ENCODE measurements at places on chromosomes 5 and 9.

DNA sequence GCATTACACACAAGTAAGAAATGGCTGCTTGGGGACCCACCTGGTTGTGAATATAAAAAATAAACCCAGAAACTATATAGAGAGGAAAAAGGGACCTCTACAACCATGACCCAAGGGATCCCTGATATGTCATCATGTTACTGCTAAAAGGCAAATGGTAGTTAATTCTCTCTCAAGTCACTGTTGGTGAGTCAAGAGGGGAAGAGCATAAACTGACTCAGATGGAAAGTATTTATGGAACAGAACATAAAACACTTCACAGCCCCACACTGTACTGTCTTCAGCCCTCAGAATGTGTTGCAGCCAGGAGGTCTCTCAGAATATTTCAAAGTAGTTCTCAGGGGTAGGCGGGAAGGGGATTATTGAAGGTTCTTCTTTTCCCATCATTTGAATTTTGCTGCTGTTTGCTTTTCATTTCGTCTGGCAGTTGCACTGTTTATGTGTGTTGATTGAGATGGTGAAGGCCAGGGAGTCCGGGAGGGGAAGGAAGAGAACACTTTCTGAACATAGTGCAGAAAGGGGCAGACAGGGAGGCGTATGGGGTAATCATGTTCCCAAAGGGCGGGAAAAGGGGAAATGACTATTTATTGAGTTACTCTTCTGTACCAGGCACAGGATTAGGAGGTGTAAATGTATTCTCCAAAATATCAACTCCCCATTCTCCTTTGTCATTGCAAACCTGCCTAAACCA is 85.5 kb downstream of the TEK start:
- no peak for DNase-seq

DNA sequence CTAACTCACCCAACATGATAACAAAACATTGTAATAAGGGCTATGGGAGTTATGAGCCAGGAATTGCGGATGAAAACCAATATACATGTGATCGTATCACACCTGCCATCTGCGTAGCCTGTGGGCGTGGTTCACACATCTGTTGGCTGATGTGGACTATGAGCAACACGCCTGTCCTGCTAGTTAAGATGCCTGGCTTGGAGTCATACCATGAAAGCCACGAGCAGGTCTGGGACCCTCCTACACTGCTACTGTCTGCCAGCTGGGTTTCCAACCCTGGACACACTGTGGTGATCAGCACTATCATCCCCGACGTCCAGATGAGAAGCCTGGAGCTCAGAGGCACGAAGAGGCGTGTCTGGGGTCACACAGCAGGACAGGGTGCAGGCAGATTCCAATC is 40.2 kb downstream of the STK10 start:
- DNase-seq: no peak

DNA sequence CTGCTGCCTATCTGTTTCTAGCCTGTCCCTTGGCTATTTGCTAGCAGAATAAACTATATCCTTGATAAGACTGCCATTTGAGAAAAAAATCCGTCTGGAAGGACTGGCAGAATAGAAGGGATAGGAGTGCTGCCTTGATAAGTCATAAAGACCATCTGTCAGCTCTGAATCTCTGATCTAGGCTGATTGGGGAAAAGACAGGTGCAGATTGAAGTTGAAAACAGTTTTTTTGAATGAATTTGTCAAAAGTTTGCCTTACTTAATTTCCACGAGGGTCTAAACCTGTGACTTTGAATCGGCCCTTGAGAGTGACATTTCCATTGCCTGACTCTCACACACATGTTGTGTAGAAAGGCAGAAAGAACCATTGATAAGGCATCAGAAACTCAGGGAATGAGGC is 218.6 kb downstream of the MAN2A1 start:
- no peak for DNase-seq

- no peak for DNase-seq
These were observed 53.2 kb upstream of the UBAC1 start for GRCh38 chr9:136014147-136014923.

- no peak for DNase-seq
These were observed 5.8 kb upstream of the TERT start for GRCh38 chr5:1300581-1301083.

GRCh38 chr5:177478711-177479646 is 5.5 kb upstream of the DBN1 start:
- DNase-seq: no peak

DNA sequence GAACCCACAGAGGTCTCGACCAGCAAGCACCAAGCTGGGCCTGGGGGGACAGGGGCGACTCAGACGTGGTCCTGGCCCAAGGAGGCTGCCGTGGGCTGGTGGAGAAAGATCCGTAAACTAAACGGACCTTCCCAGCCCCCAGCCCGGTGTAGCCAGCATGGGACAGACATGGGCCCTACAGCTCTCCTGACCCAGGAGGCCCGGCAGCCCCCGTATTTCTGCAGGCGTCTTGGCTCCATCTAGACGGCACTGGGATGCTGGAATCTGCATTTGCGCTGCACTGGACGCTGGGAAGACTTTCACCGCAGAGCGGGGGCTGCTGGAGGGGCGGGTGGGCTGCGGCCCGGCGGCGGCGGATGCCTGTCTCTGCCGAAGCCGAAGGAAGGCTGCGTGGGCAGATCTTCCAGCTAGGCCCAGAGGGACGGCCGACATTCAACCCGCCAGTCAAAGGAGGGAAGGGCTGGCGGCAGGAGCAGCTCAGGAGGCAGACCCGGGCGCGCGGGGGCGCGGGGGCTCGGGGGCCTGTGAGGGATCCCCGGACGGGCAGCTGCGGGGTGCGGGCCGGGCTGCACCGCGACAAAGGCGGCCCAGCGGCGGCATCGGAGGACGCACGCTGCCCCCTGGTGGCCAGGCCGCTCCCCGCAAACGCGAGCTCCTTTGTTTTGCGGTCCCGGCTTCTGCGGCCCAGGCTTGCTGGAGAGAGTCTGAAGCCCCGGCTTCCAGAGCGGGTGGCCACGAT is 266.2 kb downstream of the NSG2 start:
- no peak for DNase-seq

DNA sequence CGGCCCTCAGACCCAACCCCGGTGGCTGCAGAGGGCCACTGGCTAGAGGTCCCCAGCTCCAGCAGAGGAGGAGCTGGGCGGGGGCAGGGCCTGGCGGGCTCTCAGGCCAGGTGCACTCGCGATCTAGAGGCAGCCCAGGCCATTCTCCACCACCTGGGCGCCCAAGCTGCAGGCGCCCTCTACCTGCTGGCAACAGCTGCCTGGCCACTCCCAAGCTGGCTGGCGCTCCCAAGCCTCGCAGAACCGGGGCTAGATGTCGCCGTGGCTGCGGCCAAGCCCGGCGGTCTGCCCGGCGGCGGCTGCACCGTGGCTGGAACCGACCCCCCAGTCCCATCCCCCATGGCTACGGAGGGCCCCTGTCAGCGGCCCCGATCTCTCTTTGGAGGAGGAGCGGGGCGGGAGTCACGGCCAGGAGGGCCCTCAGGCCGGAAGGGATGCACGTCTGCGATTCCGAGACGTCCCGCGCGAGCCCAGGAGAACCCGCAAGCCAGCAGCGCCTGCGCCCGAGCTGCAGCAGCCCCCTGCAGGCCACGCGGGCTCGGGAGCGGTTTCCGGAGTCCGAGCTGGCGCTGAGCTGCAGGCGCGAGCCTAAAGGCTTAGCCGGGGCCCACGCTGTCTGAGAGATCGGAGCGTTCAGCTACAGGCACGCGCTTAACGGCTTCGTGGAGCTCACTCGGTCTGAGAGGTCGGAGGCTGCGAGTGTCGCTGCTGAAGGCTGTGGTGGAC is 44.3 kb upstream of the BICD2 start:
- no peak for DNase-seq

DNA sequence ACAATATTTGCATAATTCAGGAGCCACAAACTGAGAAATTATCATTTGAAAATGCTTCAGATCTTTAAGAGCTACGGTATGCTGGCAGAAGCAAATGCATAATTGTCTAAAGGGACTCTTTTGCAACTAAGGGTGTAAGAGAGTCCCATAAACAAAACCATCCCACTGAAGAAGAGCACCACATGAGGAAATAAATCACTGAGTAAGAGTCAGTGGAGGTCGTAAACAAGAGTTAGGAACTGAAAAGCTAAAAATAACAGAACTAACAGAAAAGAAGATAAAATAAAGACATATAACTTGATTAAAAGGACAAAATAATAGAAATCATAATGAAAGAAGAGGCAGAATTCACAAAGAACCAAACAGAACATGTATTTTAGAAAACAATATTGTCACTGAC is 3.5 kb upstream of the SMC2 start:
- DNase-seq: no peak

DNA sequence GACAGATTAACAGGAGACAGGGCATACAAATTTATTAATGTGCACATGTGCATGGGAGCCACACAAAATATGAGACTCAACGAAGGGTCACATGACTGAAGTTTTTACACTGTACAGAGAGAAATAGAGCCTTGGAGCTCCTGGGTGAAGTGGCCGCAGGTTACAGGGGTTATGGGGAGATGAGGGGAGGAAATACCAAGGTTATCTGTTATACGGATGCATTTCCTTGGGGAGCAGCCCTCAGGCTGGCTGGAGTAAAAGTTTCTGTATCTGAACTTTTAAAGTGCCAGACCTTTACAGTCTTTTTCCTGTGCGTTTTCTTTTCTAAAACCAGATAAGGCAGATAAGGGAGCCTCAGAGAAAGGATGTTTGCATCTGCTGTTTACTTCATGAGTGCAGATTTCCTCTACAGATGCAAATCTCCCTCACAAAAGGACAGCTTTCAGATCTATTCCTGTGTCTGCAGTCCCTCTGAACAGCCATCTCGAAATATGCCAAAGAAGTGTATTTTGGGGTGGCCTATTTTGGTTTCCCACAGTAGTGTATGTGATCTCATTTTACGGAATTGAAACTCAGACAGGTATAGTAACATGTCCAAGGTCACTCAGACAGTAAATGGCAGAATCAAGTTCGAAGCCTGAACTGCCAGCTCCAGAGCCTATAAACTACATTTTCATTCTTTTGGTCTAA is 139.3 kb upstream of the FBXL17 start:
- DNase-seq: no peak

- no peak for DNase-seq
These were observed 41.1 kb upstream of the PLPP6 start for GRCh38 chr9:4620881-4621555.

DNA sequence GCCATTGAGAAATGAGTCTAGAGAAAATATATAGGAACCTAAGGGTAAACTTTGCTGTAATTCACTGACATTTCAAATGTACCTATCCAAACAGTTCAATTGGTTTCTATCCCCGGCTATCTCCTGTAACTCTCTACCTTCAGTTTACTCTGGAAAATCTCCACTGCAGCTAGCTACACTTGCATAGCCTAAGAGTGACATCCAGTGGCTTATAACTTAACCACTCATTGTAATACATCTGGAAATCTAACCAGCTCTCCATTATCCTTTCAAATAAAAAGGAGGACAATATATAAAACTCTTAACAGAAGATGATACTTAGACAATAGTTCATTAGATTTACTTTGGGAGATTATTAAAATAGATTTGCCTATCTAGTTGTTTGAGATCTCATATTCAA is 35.3 kb upstream of the SPDL1 start:
- DNase-seq: no peak

- no peak for DNase-seq
These were observed 351.9 kb upstream of the TNC start for GRCh38 chr9:115469841-115470240.

DNA sequence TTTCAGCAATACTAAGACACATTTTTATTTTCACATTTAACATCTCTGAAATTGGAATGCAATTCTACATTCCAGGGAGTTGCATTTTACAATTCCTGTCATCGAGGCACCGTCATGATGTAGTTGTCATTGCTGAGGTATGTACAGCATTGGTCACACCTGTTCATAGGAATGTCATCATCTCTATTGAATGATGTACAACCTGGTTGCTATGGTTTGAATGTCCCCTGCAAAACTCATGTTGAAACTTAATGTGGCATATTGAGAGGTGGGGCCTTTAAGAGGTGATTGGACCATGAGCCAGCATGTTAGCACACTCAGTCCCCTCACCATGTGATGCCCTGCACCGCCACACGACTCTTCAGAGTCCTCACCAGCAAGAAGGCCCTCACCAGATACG is 103.1 kb downstream of the CEMIP2 start:
- DNase-seq: no peak

DNA sequence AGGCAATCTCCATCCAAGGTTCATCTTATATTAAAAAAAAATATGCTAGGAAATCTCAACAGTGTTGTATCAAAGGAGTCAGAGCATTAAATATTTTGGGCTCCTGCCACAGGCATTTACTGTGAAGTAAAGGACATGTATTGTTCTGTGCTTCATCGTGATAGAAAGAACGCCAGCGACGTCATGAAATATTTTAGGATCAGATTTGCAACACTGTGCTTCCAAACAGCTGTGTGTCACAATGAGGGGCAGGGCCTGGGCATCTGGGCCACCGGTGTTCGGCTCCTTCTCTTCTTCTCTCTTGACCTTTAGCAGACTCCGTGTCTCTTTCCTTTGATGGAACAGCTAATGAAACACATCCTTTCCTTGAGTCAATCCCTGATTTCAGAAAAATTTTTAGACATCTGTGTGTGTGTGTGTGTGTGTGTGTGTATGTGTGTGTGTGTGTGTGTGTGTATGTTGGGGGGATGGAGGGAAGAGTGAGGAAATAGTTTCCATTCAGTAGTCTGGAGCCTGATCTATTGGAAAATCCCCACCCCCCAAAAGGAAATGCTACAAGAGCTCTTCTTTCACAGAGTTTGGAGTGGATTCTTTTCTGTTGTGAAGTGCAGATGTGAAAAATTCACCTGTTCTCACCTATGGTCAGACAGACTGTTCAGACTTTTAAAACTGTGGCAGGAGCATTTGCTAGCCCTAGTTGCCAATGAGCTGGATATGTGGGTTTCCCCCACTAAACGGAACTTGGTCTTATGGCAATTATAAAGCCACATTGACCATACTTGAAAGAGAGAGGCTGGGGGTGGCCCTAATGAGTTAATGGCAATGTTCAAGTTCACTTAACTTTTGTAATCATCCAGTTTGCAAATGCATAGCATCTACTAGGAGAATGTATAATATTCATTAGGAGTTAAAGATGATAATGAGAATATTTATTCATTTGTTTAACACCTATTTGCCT is 18.1 kb upstream of the TNC start:
- DNase-seq: no peak

DNA sequence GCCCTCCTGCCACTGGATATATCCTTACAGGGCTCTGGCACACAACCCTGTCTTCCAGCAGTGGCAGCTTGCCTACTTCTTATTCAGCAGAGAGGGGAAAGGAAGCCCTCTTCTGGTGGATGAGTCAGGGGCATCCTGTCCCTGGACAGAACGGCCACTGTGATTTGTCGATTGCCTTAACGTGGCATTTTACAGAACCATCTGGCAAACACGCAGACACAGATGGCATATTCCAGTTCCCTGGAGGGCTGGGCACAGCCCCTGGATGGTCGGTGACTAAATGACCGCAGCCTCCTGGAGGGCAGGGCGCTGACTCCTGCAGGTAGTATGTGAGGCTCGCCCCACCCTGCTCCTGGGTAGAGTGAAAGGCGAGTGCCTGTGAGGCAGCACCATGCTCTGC is 62.1 kb downstream of the DCP2 start:
- no peak for DNase-seq

DNA sequence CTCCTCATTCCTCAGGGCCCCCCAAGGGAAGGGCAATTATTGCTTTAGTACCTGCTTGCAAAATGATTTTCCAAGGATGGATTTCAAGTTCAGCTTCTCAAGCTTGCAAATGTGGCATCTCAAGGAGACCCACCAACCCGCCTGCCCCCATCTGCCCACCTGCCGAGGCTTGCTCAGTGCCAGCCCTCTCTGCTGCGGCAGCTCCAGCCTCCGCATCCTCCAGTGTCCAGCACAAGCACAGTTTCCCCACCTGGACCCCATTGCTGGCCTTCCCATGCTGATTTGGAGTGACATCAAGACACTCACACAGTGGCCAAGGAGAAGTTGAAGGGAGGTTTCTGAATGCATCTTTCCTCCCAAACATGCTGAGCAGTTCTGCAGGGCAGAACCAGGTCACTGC is 31.2 kb downstream of the MED10 start:
- DNase-seq: no peak
